ENCODE measurements at places on chromosomes 1 and 21.

DNA sequence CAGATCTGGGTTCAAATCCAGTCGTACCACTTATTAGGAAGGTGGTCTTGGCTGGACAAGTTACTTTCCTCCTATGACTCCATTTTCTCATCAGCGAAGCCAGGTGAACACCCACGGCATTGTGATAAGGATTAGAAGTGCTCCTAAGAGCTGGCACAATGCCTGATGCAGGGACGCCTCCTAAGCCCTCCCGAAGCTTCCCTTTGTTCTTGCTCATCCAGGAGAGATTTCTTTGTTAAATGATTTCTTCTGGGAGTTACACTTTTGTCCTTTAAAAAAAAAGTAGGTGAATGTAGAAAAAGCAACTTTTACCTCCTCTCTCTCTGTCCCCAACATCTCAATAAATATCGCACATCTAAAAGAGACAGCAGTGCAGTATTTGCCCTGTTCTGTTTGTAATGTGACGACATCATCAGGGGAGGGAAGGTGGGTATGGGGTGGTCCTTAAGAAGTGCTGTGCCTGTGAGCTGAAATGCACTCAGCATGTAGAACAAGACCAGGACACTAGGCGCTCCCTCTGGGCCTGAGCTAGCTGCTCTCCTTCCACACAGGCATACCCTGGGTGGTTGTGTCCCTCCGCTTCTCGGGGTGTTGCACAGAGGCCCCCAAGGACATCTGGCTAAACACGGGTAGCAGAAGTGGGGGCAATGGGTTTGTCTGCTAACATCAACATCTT lies 43.9 kb downstream of the SUSD4 start:
- DNase-seq: peak; percentile 68

- no peak for DNase-seq
Measured at GRCh38 chr1:115411371-115412063, 73.5 kb upstream of the NGF start.

DNA sequence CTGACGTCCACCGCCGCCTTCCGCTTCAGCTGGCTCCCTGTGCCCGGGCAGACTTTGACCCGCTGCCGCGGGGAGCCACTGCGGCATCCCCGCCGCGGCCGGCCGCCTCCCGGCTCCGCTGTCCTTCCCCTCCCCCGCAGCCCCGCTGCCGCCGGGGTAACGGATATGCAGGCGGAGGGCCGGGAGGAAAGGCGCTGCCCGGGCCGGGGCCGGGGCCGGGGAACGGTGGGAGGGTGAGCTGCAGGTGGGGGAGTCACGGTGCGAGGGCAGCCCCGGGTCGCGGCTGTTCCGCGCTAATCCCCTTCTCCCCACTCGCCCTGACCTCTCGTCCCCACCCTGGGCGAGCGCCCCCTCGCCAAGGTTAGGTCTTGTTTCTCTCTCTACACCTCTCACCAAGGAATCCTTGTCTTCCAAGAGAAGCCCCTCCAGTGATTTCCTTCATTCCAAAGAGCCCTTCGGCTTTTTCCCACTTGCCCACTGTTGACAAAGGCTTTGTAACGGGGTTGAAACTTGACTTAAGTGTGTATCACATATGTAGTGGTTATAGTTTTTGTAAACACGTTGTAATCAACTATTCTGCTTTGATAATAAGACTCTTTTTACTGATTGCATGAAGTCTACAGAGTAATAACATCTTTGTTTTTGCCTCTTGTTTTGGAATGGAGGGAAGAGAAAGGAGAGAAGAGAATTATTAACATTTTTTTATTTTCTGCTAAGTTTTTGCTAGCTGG lies 669 bp downstream of the XPR1 start:
- peak; percentile 41 for DNase-seq

DNA sequence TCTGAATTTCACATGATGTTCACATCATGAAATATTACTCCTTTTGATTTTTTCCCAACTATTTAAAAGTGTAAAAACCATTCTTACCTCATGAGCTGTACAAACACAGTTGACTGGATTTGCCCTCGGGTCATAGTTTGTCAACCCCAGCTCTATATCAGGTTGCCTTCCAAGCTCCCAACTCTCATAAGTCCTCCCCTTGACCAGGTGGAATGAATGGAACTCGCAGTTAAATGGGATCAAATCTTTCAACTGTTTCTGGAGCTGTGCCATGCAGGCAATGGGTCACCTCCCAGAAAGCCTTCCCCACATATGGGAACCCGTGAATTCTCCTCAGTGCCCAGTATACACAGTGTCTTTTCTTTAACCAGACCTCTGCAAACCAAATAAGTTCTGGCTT lies 169.8 kb upstream of the FOXD3 start:
- no peak for DNase-seq

GRCh38 chr1:236978740-236979139 lies 25.5 kb downstream of the MT1HL1 start:
- no peak for DNase-seq

Data from NCI-H1436 (cell line).